ENCODE measurements at places on chromosomes 1 and 21.

DNA sequence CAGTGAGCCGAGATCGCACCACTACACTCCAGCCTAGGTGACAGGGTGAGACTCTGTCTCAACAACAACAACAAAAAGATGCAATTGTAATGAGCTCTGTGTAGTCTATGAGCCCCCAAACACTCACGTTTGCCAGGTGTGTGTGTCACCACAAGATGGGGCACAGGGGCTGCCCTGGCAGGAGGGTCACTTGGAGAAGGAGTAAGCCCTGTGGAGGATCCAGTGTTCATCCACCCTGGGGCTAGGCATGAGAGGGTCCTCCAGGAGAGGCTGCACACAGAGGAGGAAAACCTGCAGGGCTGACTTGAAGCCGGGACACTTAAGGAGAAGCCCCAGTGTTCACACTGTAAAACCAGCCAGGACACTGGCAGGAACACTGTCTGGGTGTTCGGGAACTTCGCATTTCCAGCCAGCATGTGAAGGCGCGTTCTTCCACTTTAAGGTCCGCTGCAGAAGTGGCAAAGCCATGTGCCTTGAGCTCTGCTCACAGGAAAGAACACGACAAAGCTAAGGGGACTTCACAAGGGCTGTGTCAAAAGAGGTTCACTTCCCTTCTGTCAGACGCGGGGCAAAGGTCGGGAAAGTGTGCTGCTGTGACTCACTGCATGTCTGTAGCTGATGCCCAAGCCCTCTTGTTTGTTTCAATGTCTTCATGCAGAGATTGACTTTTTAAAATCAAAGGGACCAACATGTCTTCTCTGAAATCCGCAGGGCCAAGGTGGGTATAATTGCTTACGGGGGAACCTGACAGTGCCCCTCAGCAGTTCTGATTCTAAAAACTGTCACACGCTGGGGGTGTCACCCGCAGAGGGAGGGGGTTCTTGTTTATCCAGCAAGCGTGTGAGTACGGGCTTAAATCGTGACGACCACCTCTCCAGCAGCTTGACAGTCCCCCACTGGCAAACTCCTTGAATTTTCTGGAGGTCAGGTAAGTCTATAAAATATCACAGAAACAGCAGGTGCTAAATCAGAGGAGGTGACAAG is 102.8 kb downstream of the RIPK4 start:
- no peak for DNase-seq

DNA sequence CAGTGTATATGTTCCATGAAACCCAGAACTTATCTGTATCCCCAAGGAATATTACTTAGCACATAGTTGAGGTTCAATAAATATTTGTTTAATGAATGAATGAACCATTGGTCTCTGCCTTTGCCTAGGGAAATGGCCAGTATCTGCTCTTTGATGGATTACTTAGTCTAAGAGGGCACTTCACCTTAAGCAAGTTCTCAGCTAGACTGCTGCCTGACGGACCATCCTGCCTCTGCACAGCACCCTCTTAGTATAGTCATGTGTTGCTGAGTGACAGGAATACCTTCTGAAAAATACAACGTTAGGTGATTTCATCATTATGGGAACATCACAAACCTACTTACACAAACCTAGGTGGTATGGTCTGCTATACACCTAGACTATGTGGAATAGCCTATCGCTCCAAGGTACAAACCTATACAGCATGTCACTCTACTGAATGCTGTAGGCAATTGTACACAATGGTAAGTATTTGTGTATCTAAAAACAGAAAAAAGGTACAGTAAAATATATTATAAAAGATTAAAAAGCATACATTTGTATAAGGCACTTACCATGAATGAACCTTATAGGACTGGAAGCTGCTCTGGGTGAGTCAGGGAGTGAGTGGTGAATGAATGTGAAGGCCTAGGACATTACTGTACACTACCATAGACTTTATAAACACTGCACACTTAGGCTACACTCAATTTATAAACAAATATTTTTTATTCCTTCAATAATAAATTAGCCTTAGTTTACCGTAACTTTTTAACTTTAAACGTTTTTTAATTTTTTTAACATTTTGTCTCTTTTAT is 83.7 kb upstream of the LRRC8D start:
- DNase-seq = no peak

DNA sequence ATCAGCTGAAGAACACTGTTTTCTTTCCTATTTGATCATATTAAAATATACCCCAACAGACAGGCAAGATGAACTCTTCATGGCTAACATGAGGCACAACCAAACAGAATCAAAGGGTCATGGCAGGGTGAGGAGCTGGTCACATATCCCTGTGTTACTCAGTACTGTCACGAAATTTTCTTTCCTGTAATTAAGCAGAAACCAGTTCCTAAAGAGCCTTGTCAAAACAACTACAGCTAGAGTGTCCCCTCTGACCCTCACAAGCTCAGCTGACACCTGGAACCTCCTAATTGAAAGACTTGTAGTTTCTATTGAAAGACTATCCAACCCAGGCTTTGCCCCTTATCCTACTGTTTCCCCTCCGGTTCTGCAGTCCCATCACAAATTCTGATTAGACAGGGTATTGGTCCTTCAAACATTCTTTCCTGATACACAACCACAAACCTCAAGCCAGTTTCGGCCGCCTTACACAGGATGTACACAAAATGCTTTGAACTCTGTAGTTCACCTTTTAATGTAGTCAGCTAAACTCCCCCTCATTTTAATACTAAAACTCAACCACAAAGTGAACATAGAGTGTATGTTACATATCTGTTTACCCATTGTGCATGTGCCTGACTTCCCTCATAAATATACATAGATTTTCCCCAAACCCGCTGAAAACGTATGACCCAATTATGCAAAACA is 651.9 kb downstream of the MRPL39 start:
- DNase-seq = no peak

- no peak for DNase-seq
Measured at GRCh38 chr1:155873860-155874259, 14.5 kb downstream of the SYT11 start.
